Fibroblast of skin of scalp (primary cell): ENCODE measurements at places on chromosomes 4 and X.

DNA sequence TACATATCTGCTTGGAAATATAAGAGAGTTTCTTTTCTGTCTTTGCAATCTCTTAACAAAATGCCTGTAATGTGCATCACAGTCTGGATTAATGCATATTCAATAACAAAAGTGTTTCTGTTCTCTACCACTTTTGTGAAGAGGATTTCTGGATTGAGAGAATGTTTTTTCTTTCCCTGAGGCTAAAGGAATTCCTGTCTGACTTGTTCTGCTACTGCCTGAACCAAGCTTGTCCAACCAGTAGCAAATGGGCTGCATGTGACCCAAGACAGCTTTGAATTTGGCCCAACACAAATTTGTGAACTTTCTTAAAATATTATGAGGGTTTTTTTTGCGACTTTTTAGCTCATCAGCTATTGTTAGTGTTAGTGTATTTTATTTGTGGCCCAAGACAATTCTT is 1133.9 kb downstream of the SH3BGRL start:
- no peak for DNase-seq

GRCh38 chr4:73676861-73677323 is 56.7 kb upstream of the RASSF6 start:
- DNase-seq: no peak

DNA sequence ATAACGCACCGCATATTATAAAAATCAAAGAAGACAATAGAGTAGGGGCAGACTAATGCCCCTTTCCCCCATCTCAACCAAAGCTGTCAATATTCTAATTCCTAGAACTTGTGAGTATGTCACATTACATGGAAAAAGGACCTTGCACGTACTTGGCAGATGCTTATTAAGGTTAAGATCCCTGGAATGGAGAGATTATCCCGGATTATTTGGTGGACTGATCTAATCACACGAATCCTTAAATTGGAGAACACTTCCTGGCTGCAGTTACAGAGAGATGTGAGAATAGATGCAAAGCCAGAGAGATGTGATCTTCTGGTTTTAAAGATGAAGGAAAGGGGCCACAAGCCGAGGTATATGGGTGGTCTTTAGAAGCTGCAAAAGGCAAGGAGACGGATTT is 548.7 kb downstream of the SPRY1 start:
- DNase-seq: no peak

DNA sequence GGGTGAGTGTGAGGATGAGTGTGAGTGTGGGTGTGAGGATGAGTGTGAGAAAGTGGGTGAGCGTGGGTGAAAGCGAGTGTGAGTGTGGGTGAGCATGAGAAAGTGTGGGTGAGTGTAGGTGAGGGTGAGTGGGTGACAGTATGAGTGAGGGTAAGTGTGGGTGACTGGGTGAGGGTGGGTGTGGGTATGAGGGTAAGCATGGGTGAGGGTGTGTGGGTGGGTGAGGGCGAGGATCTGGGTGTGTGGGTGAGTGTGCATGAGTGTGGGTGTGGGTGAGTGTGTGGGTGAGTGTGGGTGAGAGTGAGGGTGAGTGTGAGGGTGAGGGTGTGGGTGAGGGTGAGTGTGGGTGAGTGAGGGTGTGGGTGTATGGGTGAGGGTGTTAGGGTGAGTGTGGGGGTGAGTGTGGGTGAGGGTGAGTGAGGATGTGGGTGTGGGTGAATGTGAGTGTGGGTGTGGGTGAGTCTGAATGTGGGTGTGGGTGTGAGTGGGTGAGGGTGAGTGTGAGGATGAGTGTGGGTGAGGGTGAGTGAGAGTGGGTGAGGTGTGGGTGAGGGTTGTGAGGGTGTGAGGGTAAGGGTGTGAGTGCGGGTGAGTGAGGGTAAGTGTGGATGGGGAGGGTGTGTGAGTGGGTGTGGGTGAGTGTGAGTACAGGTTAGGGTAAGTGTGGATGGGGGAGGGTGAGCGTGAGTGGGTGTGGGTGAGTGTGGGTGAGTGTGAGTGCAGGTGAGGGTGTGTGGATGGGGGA is 48.9 kb downstream of the ING2 start:
- no peak for DNase-seq

- DNase-seq: no peak
Observed at GRCh38 chr4:84417997-84418709, 80.9 kb downstream of the NKX6-1 start.

- DNase-seq: no peak
Observed at GRCh38 chrX:19595043-19595677, 79.9 kb upstream of the MAP3K15 start.

DNA sequence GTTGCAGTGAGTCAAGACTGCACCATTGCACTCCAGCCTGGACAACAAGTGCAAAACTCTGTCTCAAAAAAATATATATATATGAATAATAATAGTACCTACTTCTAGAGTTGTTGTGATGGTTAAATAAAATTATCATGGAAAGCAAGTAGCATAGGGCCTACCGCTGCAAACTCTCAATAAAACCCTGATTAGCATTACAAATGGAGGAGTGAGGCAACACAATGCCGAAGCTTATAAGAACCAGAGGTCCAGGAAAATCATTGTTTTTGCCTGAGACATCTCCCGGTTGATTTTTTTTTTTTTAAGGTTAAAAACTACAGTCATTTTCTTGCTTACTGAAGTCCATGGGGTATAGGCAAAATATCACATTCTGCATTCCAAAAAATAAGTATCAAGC is 185.0 kb upstream of the GALNT7 start:
- DNase-seq: no peak

- no peak for DNase-seq
Observed at GRCh38 chr4:89001647-89002445, 55.1 kb downstream of the FAM13A start.

GRCh38 chr4:7810783-7811535 is 128.7 kb downstream of the AFAP1 start:
- no peak for DNase-seq

GRCh38 chr4:185713731-185714130 is 98.3 kb downstream of the SORBS2 start:
- DNase-seq: no peak
